ENCODE measurements at places on chromosomes 7 and 10. TPM values are rescaled to one million over a fixed set of nuclear protein-coding genes. Genes with fewer than 3 reads are reported as not detected.

Gene AOAH
- total RNA-seq: not detected

Gene RBP3
- total RNA-seq: not detected

Gene SPDYE9
- total RNA-seq: not detected

Gene NAT16
- not detected for total RNA-seq

Gene CTAGE8
- 0.60 TPM for total RNA-seq

All from bronchial smooth muscle cell (primary cell).